ENCODE measurements at places on chromosomes 4 and X. TPM values are rescaled to one million over a fixed set of nuclear protein-coding genes. Genes with fewer than 3 reads are reported as not detected.

- H3K27me3 ChIP-seq, result no peaks in the 10 kb centered on the region
- H3K27ac ChIP-seq, result no peak overlapping the region
- no peak for DNase-seq
- no peak overlapping the region for H3K4me3 ChIP-seq
Measured at GRCh38 chr4:39641451-39641850, 2.8 kb upstream of the SMIM14 start.

DNA sequence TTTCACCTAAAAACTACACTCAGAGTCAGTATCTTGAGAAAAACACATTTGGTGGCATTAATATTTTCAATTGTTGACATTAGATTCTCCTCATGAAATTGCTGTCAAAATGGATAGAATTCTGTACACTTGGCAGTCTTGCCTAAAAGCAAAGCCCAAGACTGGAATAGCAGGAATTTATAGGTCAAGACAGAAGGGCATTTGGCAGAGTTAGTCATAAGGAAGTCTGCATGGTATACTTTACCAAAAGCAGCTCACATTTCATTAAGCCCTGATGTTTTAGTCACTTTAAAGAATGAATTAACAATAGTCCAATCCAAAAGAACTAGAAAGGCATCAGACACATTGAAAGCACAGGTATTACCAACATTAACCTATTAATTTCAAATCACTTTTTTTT is 7.1 kb downstream of the CCDC160 start:
- no peak for DNase-seq
- no peaks in the 10 kb centered on the region for H3K27me3 ChIP-seq
- H3K4me3 ChIP-seq, result no peak overlapping the region
- H3K4me1 ChIP-seq, result no peaks in the 10 kb centered on the region
- H3K27ac ChIP-seq, result no peak overlapping the region
- H3K36me3 ChIP-seq, result no peaks in the 10 kb centered on the region

- no peaks in the 10 kb centered on the region for H3K36me3 ChIP-seq
- H3K27ac ChIP-seq, result no peak within 1 kb of the TSS
- peak within 1 kb of the TSS; percentile 48 for H3K4me3 ChIP-seq
- DNase-seq, result no peak
- H3K27me3 ChIP-seq, result no peaks in the 10 kb centered on the region
- H3K4me1 ChIP-seq, result peaks cover 20% of the 10 kb centered on the region
Measured at GRCh38 chr4:171812665-171813525, at the start of gene GALNTL6. TSS of gene GALNTL6 (plus strand) at chr4:171813404.

DNA sequence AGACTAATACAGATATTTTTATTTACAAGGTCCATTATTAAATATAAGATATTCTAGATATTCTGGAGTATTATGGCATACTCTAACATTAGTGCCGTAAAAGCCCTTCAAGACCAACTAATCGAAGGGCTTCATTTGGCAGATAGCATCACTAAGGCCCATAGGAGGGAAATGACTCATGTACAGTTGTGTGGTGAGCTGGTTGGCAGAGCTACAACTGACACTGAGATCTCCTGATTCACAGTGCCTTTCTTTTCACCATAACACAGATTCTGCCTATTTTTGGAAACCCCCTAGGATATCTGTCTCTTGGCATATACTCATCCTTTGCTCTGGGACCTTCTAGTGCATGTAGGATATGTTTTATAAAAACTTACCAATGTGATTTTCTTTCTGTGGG is 201.7 kb upstream of the AFF2 start:
- H3K27ac ChIP-seq, result no peak overlapping the region
- no peaks in the 10 kb centered on the region for H3K27me3 ChIP-seq
- H3K36me3 ChIP-seq, result no peaks in the 10 kb centered on the region
- H3K4me1 ChIP-seq, result no peaks in the 10 kb centered on the region
- no peak overlapping the region for H3K4me3 ChIP-seq

FGF16 gene
- total RNA-seq, result not detected

Measured in esophagus muscularis mucosa (tissue), 4 donors.